ENCODE measurements at places on chromosomes 6 and 20.

DNA sequence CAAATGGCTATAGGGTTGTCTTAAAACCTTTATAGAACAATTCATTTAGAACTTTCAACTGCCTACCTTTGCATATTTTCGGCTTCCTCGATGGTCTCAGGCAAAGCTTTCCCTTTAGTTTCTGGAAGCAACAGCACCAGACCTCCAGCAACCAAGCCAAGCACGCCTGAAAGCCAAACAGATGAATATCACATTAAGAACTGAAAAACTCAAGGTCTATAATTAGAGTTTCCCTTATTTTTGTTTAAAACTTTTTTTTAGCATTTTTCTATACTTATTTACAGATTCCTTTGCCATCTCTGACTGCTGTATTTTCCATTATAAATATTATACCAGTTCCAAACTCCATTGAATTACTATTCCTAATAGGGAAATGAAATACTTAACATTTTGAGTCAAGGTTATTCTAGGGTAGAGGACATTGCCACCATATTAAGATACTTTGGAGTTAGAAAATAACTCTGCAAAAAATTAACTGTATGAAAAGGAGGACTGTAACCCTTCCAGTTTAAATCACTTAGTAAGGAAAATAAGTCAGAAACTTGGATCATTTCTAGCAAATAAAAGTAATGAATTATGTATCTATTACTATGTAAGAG lies 33.9 kb downstream of the SLC22A2 start:
- no peak overlapping the region for H3K27ac ChIP-seq
- no peaks in the 10 kb centered on the region for H3K27me3 ChIP-seq
- no peak overlapping the region for H3K4me3 ChIP-seq
- H3K36me3 ChIP-seq, result no peaks in the 10 kb centered on the region
- H3K4me1 ChIP-seq, result no peaks in the 10 kb centered on the region

DNA sequence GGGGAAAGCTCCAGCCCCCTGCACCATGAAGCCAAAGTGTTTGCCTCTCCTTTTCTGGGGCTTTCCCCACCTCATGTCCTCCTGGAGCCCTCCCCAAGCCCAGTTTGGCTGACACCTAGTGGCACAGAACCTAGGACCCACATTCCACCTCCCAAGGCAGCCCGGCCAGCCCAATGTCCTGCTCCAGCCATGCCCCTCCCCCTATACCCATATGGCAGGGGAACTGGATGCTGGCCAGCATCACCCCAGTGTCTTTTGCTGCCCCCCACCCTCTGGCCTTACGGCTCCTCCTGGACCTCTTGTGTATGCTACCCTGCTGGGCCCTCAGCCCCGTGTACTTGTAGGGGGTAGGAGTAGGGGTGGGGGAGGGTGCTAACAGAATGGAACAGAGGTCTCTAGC lies 170.1 kb downstream of the KIF6 start:
- no peak for DNase-seq
- no peaks in the 10 kb centered on the region for H3K27me3 ChIP-seq
- H3K36me3 ChIP-seq, result no peaks in the 10 kb centered on the region
- H3K4me3 ChIP-seq, result no peak overlapping the region
- no peaks in the 10 kb centered on the region for H3K4me1 ChIP-seq

DNA sequence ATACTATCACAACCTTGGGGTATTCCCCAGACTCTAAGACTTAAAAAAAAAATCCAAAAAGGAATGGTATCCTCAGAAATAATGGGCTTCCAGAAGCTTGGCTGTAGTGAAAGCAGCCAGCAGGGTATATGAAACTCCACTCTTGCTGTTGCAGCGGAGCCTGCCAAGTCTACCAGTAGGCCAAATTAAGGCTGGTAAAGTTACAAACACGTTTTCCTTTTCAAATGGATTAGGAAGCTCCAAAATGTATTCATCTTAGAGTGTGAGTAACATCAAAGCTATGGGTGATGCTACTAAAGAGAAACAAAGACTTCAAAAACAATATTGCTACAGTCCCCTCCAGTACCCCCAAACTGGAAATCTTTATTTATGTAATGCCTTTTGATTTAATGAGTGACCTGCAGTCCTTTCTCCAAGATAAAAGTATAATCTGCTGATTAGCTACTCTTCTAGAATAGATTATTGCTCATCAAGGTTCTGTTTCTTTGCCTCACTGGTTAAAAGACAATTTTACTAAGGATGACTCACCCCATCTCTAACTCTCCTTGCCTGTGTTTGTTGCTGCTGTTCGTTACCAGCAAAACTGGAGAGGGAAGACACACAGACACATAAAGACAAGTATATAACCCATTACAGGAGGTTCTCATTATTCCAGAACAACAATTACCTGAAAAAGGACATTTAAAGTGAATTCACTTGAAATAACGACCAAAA lies 84.9 kb downstream of the BTBD9 start:
- H3K36me3 ChIP-seq, result no peaks in the 10 kb centered on the region
- no peak for DNase-seq
- H3K27ac ChIP-seq, result no peak overlapping the region
- no peaks in the 10 kb centered on the region for H3K27me3 ChIP-seq
- H3K4me1 ChIP-seq, result no peaks in the 10 kb centered on the region
- no peak overlapping the region for H3K4me3 ChIP-seq

DNA sequence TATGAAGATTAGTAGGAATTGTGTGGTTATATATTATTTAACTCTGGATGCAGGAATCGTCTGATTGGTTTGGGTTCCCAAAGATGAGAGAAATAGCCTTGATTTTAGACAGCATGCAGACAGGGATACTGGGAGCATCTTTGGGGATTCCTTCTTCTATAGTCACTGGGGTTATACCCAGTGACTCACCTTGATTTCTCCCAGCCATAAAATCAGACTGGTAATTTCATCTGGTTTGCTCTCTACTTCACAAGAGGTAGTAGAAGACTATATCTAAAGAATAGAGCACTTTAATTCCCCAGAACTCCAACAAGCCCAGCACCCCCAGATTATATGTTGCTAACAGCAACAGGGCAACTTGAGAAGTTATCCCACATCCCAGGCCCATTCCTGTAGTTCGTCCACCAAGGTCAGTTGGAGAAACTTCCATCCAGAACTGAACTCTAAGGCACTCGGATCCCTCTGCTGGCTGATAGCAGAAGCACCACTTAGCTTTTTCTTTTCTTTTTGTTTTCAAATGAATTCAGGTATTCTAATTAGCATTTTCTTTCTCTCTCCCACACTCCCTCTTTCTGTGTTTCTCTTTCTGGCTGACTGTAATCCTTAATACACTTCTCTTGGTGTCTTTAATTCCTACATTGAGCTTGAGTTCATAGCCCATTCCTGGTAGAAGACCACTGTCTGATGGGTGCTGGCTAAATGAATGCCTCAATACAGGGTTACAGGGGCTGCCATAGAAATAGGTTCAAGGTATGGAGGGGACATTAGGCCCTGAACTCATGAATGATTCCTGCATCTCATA lies 20.4 kb upstream of the EFHC1 start:
- no peak overlapping the region for H3K27ac ChIP-seq
- H3K27me3 ChIP-seq, result no peaks in the 10 kb centered on the region
- H3K4me3 ChIP-seq, result no peak overlapping the region

GRCh38 chr6:134515986-134516385 lies 198.1 kb upstream of the SGK1 start:
- DNase-seq, result no peak
- H3K27ac ChIP-seq, result peak overlapping the region; percentile 72
- no peaks in the 10 kb centered on the region for H3K27me3 ChIP-seq
- H3K36me3 ChIP-seq, result no peaks in the 10 kb centered on the region

DNA sequence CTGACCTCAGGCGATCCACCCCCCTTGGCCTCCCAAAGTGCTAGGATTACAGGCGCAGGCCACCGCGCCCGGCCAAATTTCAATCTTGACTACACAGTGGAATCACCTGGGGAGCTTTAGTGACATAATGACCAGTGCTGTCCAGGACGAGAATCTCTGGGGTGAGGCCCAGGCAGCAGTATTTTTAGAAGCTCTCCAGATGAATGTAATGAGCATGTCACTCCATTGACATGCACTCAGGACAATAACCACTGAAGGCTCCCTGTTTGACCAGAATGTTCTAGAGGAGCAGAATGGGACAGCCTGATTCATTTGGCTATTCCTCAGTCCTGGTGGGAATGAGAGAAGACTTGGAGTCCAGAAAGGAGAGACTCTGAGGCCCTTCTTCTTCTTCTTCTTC lies 39.2 kb downstream of the SRSF3 start:
- H3K36me3 ChIP-seq, result no peaks in the 10 kb centered on the region
- H3K27me3 ChIP-seq, result no peaks in the 10 kb centered on the region
- no peak for DNase-seq
- no peak overlapping the region for H3K27ac ChIP-seq

DNA sequence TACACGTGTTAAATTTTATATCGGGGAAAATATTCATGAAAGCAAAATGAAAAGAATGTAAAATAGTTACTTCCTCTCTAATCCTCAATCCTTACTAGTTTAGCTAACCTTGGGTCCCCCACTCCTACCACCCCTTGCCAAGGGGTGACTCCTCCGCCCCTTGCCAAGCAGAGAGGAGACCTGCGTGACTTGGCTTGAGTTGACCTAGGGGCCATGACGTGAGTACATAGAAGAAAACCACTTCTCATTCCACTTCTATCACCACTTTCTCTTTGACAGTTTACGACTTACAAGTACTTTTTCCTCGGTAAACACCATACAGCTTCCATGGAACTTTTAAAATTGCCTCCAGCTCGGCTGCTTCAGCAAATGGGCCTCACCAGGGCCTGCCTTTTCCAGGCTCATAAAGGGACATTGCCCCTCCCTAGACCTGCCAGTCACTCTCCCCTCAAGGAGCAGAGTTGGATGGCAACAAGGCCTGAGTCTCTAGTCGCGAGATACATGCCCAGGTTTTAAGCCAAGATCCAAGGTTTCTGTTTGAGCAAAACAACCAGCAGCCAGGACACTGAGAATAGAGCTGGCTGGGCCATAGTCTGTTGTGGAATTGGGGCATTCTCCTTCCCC lies 29.9 kb downstream of the SDCBP2 start:
- no peaks in the 10 kb centered on the region for H3K36me3 ChIP-seq
- H3K4me1 ChIP-seq, result no peaks in the 10 kb centered on the region
- no peaks in the 10 kb centered on the region for H3K27me3 ChIP-seq
- H3K27ac ChIP-seq, result no peak overlapping the region

GRCh38 chr6:108437821-108438220 lies 122.9 kb upstream of the FOXO3 start:
- no peaks in the 10 kb centered on the region for H3K4me1 ChIP-seq
- no peak for DNase-seq
- H3K27ac ChIP-seq, result no peak overlapping the region
- no peaks in the 10 kb centered on the region for H3K27me3 ChIP-seq

GRCh38 chr6:108570517-108570916 lies 9.8 kb downstream of the FOXO3 start:
- no peak overlapping the region for H3K4me3 ChIP-seq
- no peak overlapping the region for H3K27ac ChIP-seq
- no peak for DNase-seq
- peaks cover 29% of the 10 kb centered on the region for H3K4me1 ChIP-seq

DNA sequence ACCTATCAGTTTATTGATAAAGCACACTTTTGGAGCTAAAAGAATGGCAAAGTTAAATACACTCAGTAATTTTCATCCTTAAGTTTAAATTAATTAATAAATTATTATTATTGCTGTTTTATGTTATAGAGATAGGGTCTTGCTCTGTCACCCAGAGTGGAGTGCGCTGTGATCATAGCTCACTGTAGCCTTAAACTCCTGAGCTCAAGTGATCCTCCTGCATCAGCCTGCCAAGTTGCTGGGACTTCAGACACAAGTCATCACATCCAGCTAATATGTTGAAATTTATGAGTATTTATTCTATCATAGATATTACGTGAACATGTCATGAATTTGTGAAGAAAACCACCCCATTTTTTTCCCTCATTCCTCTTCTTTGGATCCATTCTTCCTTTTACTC lies 64.2 kb downstream of the GJA1 start:
- no peak overlapping the region for H3K4me3 ChIP-seq
- H3K27me3 ChIP-seq, result no peaks in the 10 kb centered on the region
- no peak overlapping the region for H3K27ac ChIP-seq

GRCh38 chr6:131177996-131178395 lies 42.7 kb downstream of the AKAP7 start:
- no peaks in the 10 kb centered on the region for H3K36me3 ChIP-seq
- DNase-seq, result no peak
- no peak overlapping the region for H3K27ac ChIP-seq

DNA sequence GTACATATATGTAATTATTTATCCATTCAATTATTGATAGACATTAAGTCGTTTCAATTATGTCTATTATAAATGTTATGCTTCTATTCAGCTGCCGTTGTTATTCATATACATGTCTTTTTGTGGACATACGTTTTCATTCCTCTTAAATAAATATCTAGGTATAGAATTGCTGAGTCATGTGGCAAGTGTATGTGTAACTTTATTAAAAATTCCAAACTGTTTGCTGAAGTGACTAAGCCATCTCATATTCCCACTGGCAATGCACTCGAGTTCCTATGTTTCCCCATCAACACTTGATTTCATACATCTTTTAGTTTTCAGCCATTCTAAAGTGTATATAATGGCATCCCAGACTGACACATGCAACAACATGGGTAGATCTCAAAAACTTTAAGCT lies 739.7 kb upstream of the POU3F2 start:
- H3K4me3 ChIP-seq, result no peak overlapping the region
- H3K27me3 ChIP-seq, result no peaks in the 10 kb centered on the region
- H3K27ac ChIP-seq, result no peak overlapping the region
- no peaks in the 10 kb centered on the region for H3K36me3 ChIP-seq

DNA sequence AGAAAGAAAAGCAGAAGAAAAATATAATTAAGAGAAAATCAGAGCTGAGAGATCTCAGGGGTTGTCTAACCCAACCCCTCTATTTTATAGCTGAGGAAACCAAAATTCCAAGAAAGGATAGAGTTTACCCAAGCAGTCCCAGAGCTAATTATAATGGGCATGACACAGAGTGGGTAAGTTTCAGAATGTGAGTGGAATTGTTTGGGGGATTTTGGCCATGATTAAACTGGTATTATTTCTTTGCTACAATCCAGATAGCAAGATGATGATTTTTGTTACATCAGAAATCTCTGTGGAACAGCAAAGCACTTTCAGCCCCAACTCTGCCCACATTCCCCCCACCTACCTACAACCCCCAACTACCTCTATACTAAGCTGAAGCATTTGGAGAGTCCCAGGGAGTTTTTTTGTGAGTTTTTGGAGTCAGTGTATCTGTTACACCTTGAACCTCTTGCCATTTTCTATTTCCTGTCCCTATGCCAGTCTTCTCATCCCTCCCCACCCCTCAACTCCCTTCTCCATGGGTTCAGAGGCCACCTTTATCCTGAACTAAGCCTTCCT lies 24.7 kb downstream of the POFUT1 start:
- no peak for DNase-seq
- H3K4me1 ChIP-seq, result no peaks in the 10 kb centered on the region
- no peaks in the 10 kb centered on the region for H3K27me3 ChIP-seq
- no peak overlapping the region for H3K4me3 ChIP-seq

All from breast epithelium (tissue), 4 donors.